ENCODE measurements at places on chromosomes 7 and 10. TPM values are rescaled to one million over a fixed set of nuclear protein-coding genes. Genes with fewer than 3 reads are reported as not detected.

RPEL1 gene
- total RNA-seq: not detected

C7orf33 gene
- total RNA-seq: not detected

CYP2C19 gene
- total RNA-seq: 0.53 TPM

OR2A1 gene
- total RNA-seq: not detected

STK31 gene
- not detected for total RNA-seq

OTUD1 gene
- 12.0 TPM for total RNA-seq
